Fibroblast of the aortic adventitia (primary cell): ENCODE measurements at places on chromosomes 16 and 17. TPM values are rescaled to one million over a fixed set of nuclear protein-coding genes. Genes with fewer than 3 reads are reported as not detected.

CCL17 gene
- total RNA-seq, result not detected in 2 replicates

DNA sequence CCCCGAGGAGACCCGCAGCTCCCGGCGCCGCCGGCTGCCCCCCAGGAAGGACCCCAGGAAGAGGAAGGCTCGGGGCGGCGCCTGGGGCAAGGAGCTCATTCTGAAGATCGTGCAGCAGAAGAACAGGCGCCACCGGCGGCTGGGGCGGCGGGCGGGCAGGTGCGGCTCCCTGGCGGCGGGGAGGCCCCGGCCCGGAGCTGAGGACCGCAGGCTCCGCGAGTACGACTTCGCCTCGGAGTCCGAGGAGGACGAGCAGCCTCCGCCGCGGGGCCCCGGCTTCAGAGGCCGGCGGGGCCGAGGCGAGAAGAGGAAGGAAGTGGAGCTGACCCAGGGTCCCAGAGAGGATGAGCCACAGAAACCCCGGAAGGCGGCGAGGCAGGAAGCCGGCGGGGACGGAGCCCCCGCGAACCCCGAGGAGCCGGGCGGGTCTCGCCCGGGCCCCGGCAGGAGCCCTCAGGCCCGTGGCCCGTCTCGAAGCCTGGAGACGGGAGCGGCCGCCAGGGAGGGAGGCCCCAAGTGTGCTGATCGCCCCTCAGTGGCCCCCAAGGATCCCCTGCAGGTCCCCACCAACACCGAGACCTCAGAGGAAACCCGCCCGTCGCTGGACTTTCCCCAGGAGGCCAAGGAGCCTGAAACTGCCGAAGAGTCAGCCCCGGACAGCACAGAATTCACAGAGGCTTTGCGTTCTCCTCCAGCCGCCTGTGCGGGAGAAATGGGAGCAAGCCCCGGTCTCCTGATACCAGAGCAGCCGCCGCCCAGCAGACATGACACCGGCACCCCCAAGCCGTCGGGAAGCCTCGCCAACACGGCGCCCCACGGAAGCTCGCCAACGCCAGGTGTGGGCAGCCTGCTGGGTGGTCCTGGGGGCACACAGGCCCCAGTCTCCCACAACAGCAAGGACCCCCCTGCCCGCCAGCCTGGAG is 22.3 kb upstream of the ZFPM1 start:
- DNase-seq, result no peak

GRCh38 chr16:55437625-55438024 is 41.4 kb upstream of the MMP2 start:
- DNase-seq, result peak; percentile 77

- no peak for DNase-seq
These were observed 32.2 kb upstream of the IRX6 start for GRCh38 chr16:55291847-55292246.

FAM83G gene
- 4.4 and 9.5 TPM in 2 replicates for total RNA-seq

DNA sequence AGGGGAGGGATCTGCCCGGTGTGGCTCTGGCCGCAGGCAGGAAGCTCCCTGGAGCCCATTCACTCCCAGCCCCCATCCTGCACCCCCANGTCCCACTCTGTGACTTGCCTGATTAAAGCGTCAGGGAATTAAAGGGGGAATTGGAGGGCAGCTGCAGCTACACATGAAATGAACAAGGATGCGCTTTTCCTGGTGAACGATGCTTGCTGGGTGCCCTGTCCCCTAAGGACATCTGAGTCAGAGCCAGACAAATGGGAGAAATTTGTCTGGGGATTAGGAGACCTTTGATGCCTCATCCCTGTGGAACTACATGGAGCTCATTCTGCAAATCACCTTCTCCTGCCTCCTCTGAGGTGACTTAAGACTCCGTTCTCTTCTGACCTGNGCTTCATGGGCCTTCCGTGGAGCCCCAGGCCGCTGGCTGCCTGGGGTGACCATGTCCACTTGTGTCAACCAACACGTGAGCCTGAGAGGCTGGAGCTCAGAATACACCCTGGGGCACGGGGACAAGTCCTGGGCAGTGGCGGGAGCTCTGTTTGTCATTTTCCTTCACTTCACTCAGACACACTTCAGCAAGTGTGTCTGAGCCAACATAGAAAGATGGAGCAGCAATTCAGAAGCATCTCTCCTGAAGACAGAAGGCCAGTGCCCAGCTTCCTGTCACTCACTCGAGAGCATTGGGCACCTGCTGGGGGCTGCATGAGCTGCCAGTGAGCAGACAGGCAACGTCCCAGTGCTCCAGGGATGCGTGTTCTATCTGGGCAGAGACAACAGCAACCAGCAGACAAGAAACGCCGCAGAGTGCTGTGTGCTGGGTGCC is 54.1 kb downstream of the METRNL start:
- no peak for DNase-seq

LPO gene
- total RNA-seq, result not detected in 2 replicates

CTRL gene
- total RNA-seq, result 0.27 and 4.6 TPM in 2 replicates

CLEC18B gene
- not detected in 2 replicates for total RNA-seq

DNA sequence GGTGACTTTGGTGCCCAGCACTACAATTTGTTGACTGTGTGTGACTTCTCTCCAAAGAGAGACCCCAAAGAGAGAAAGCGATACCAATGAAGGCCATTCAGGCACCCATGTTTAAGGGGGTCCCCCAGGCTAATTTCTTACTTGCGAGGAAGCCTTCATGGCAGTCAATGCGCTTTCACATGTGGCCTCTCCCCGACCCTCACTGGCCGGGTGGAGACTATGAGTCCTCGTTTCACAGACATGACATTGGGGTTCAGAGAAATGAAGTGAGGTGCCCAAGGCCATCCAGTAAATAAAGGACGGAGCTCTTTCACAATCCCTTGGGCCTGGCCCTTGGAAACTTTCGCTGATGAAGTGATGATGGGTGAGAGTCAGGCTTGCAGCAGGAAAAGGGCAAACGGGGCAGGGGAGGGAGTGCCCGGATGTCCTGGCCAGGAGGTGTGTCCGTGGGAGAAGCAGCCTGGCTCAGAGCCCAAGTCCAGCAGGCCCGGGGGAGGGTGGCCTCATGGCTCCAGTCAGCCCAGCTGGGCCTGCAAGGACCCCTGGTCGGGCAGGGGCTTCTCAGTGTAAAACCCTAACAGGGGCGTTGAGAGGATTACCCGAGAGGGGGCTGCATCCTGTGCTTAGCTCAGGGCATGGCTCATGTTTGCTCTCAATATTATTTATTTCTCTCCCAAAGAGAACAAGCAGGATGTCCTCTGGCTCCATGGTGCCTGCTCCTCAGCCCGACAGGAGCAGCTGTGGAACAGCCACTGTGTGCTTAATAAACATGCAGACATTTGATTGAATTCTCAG is 14.7 kb downstream of the TBX2 start:
- DNase-seq, result no peak

DNA sequence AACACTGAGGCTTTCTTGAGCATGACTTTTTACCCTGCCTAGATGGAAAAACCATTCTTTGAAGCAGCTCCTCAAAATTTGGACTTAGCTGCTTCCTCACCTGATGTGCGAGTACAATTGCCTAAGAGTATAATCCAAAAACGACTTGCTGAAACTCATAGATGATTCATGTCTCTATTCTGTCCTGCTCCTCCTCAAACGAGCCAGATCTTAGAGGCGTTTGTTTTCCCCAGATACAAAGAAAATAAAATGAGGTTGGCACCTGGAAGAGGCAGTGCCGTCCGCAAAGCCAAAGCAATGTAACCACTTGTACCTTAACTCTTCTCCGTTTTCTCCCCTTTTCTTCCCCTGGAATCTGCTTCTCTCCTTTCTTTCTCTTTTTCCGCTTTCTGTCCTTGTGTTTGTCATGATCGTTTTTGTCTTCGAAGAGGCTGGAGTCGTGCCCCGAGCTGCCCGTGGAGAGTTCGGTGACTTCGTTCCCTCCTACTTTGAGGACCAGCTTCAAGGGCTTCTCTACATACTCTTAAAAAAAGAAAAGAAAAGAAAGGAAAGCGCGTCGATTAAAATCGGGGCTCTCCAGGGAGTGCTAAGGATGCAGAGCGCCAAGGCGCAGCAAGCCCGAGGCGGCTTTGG is 895 bp downstream of the BRD7 start:
- no peak for DNase-seq

DNA sequence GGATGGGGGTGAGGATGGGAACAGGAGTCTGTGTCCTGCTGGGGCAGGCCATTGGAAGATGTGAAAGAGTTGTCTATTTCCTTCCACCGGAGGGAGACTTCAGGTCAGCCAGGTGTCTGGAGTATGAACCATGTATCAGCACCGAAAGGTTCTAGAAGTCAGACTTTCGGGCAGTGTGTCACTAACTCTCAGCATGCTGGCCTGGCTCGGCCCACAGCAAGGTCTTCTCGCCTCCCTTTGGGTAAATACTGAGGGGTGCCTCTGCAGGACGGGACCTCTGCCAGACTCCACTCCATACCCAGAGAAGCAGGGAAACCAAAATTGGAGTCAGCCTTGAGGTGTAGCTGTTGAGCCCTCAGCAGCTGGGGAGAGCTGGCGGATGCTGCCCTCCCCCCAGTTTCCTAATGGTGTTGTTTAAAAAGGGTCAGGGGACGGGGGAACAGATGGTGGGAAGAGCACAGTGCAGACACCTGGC is 507 bp downstream of the CIITA start:
- DNase-seq, result no peak

DNA sequence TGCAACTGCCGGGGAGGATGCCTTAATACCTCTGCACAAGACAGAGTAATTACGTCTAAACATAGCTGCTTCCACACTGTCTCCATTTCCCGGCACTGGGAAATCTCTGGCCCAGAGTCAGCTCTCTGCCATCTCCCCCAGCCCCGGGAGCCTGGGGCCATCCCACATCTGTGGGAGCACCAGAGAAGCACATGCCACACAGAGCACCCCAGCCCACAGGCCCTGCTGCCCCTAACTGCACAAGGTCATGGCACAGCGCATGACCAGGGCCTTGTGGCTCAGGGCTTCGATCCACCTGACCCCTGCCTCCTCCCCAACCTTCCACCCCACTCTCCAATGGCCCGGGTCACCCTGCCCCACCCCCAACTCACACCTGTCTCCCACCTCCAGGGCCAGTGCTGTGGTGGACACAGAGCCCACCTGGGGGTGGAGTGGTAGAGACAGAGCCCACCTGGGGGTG is 36.6 kb upstream of the RBFOX3 start:
- no peak for DNase-seq

DNA sequence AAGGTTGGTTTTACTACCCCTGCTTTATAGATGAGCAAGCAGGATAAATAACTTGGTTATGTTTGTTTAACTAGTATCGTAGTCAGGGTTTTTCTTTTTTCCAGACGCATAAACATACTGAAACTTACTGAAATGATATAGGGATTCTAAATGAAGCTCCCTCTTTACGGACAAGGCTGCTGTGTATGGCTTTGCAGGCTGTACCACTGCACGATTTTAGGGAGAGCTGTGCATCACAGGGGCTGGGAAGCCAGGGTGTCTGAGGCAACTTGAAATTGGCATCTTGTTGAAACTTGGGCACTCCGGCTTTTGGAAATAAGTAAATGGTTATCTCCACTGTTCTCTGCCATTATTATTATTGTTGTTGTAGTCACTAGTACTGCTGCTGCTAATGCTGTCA is 218.1 kb upstream of the CDH8 start:
- DNase-seq, result no peak

CACNG3 gene
- not detected in 2 replicates for total RNA-seq
